ENCODE measurements at places on chromosomes 6 and 20.

- DNase-seq = no peak
Observed at GRCh38 chr6:12578751-12579150, 137.8 kb upstream of the PHACTR1 start.

DNA sequence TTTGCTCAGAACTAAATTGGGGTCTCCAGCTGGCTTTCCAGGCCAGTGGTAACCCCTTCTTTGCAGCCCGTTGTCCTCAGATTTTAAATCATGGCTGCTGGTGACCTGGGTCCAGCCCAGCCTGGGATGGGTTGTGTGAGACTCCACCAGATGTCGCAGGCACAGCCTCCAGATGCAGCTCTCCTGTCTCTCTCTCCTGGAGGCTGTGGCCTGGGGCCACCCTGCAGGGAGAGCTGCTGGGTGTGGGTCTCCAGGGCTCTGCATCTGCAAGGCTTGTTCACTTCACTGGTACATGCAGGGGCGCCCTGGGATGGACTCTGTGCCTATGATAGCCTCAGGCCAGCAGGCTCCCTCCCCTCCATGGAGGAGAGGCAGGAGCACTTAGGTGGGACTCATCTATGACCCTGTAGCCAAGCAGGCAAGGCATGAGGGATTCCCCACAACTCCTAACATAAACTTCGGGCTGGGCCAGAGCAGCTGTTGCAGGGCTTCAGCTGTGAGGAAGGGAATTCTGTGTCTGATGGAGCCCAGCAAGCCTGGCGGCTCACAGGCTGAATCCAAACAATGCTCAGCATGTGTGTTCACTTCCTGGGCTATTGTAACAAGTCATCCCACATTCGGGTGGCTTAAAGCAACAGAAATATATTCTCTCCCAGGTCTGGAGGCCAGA, 94.7 kb upstream of the NXT1 start:
- no peak for DNase-seq

DNA sequence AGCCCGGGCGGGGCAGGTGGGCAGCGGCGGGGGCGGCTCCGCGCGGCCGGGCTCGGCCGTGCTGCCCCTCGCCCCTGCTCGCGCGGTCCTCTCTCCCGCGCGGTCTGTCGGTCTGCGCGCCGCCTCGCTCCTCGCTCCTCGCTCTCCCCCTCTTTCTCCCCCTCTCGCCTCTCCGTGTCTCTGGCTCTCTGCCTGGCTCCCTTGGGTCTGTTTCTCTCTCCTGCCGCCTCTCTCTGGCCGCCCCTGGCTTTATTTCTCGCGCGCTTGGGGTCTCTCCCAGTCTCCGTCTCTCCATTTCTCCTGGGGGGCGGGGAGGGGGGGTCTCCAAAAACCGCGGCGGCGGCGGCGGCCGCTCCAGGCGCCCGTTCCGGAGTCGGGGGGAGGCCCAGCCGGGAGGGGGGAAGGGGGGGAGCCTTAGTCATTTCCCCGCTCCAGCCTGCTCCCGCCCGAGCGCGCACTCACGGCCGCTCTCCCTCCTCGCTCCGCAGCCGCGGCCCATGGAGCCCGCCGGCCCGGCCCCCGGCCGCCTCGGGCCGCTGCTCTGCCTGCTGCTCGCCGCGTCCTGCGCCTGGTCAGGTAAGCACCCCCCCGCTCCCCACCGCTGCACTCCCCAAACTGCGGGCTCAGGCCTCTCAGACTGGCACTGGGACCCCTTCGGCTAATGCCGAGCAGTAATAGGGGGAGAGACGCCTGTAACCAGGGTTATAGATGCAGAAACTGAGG, at the start of gene SIRPA:
Gene SIRPA (plus strand): TSS at position 457 of the 723 bp plus-strand sequence. CDS start 41 bp downstream, at position 498.
- peak; percentile 77 for DNase-seq

- DNase-seq = no peak
Observed at GRCh38 chr20:32752458-32753250, 9.4 kb upstream of the COMMD7 start.

DNA sequence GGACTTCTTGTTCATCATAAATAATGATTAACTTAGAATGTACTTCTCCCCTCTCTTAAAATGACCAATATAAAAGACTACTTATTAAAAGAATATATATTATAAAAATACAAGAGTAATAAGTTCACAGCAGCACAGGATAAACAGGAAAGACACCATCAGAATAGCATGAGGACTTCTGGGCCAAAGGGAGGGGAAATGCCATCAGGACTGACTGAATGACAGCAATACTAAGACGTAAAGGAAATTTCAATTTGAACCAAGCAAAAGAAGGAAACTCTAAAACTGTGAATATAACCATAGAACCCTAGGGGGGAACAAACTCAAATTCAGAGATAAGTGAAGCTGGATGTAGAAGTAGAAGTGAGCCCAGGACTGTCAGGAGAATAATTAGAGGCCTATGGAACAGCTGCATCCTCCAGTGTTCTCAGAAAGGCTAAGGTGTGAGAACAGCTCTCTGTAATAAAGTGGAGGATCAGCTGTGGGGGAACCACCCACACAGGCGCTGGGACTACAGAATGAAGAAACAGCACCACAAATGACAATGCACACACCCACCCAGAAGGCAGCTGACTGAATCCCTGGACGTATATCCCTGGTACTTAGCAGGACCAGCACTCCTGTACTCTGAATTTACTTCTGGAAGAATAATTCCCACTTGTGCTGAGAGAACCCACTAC, 37.8 kb downstream of the ZHX3 start:
- DNase-seq = no peak

DNA sequence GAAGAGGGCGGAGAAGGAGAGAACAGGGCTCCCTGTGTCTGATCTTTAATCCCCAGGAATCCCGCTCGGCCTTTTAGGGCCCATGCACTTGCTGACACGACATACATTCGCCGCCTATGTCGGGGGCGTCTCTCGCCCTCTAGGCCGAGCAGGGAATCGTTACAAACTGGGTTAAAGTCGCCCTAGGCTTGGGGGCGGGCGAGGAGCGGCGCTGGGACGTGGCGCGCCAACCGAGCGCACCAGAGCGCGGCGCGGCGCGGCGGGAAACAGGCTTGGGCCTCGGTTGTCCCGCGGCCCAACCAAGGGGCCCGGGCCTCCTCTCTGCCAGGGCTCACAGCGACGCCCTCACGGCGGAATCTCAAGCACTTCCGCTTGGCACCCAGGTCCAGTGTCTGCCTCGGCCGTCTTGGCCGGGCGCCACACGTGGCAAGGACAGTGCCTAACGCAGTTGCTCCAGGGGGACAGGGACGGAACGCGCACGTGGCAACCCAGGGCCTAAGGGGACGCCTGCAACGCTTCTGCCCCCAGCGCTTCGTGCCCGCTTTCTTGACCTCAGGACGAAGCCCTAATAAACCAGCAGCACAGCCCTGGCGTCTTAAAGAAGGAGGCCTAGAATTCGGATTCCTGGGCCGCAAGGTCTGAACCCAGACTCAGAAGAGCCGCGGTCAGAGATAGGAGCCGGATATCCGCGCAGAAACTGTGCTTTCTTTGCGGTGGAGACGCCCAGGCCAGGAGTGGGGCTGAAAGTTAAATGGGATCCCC, 71.5 kb downstream of the NCR2 start:
- no peak for DNase-seq

DNA sequence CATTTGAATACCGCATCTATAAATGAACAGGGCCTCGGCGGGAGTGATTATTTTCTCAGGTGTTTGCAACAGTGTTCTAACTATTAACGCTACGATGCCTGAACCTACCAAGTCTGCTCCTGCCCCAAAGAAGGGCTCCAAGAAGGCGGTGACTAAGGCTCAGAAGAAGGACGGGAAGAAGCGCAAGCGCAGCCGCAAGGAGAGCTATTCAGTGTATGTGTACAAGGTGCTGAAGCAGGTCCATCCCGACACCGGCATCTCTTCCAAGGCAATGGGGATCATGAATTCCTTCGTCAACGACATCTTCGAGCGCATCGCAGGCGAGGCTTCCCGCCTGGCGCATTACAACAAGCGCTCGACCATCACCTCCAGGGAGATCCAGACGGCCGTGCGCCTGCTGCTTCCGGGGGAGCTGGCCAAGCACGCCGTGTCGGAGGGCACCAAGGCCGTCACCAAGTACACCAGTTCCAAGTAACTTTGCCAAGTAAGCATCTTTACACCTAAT, 70.9 kb downstream of the HFE start:
- DNase-seq = peak; percentile 31

DNA sequence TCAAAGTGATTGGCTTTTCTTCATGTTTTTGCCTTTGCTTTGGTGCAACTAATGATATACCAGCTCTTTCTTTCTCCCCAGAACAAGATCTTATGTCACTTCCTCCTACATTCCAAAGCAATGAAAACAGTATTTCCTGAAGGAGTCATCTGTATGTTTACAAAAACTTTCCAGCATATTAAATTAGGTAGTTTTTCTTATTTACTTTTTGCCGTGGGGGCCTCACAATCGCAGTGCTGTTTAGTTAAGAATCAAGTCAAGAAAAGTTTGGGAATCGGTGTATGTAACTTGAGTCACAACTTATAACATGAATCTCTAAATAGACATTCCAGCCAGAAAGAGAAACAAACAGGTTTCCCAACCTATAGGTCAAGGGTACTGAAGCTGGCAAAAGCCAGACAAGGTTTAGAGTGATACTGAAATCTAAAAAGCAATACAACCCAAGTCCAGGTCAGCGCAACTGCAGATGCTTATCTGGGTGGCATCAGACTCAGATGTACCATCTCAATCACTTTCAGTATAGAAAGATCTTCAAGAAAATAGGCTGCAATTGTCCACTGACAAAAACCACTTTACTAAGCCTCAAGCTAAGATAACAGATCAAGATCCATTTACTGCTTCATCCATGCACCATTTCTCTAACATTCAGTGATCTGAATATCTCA, 63.6 kb downstream of the IPCEF1 start:
- DNase-seq = no peak

DNA sequence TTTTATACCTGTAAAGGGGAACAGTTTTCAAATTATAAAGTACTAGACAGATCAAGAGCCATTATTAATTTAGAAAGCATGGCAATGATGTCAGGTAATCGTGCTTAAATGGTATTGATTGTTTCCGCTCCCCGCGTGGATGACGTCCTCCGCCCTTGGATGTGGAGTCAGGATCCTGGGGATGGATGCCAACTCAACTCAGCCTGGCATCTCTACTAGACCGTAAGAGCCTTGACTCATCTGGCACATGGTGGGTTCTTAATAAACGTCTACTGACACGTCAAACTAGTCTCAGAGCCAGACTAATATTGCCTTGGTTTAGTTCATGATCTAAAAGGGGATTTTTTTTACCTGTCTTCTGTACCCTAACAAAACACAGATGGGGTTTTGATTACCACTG, 80.2 kb downstream of the LRFN2 start:
- no peak for DNase-seq

GRCh38 chr6:44177691-44178423, 19.2 kb downstream of the CAPN11 start:
- DNase-seq = no peak

- DNase-seq = no peak
Observed at GRCh38 chr6:154197196-154197860, 158.3 kb downstream of the OPRM1 start.

DNA sequence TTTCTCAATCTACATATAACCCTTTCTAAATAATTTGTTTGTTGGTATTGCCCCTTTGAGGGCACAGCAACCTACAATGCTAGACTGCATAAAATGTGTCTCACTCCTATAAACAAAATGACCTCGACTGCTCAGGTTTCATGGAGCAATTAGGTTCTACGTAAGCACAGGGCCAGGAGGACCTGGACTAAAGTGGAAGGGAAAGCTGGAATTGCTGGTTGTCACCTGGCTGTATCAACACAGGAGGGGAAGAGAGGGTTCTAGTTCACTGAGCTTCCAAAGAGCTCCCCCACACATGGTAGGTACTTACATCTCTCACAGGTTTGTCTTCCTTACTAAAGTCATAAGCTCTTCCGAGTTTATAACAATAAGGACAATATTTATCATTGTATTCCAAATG, 51.0 kb downstream of the NCOA6 start:
- DNase-seq = no peak

DNA sequence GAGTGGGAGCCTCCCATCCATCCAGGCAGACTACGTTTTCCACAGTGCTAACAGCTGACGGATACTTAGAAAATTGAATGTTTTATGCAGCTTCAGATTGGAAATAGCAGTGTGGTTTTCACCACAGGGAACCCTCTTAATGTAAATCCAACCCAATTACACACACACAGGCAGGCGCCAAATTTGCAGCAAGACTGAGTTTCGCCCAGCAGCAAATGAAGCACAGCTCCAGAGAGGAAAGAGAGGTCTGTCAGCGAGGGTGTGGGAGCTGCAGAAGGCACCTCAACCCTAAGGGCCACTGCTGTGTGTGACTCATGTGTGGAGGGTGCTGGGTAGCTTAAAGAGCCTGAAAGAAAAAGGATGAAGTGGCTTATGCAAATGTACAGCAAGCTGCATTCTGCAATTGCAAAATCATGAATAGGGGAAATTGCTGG, 365.7 kb downstream of the MAFB start:
- DNase-seq = no peak

DNA sequence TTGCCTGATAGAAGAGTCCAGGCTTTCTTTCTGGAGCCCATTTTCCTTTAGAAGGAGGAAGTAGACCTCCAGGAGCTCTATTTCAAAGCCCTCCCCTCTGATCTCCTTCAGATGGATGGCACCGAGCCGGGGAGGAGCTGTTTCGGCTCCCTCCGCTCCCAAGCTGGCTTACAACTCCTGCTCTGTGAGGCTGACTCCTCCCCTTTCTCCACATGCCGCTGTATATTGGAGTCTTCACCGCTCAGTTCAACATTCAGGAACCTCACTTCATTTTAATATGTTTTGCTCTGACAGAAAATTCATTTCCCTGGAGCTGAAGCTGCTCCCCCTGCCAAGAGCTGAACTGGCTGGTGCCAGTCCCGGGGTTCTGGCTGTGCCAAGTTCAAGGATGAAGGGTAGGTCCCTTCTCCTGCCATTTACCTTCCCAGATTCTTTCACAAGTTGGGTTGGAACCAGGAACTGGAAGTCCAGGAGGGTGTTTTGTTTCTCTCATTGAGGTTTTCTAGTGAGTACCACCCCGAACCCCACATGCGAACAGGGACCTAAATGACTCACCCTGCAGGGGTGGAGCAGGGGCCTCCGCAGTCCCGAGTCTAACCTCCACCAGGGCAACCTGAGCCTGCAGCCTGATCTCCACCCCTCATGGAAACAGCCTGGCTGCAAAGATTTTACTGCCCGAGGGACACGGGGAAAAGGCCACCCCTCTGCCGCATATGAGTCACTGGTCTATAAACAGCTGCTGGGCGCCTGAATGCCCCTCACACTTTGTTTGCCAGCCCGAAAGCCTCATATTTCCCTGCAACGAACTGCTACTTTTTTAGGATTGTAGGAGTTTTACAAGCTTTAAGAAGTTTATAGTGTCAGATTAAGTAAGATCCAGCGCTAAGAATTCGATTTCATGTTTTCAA, 68.6 kb upstream of the FOXA2 start:
- DNase-seq = no peak

All from substantia nigra (tissue), 51 donors.